ENCODE measurements at places on chromosomes 7 and 10.
A peak's percentile ranks its signal among the peaks of the same experiment; 100 is the strongest.

- no peak for DNase-seq
Measured at GRCh38 chr10:34219753-34220548, 595.1 kb downstream of the PARD3 start.

DNA sequence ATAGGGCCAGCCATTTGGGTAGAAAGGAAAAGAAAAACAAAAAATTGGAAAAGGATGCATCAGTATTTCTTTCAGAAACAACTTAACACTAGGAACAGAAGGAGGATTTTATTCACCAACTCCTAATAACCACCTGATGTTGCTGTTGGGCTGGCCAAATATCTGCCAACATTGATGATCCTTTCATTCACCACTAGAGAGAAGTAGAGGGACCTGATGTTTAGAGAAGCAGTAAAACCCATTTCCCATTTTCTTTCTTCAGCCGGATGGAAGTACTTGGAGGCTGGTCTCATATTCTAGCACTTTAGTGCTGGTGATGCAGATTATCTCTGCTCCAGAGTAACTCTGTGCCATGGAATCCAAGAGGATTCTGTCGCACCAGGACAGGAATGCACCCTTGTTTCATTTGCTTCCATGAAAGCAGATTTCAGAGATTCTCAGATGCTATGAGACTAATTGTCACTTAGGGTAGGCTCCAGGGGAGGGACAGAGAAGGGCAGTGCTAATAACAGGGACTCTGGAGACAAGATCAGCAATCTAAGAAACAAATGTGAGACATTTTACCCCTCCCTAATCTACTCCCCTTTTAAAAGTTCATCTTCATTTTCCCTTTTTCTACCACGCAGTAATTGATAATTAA lies 3.1 kb downstream of the KLLN start:
- DNase-seq = no peak

GRCh38 chr7:3397324-3397723 lies 96.3 kb downstream of the SDK1 start:
- no peak for DNase-seq

DNA sequence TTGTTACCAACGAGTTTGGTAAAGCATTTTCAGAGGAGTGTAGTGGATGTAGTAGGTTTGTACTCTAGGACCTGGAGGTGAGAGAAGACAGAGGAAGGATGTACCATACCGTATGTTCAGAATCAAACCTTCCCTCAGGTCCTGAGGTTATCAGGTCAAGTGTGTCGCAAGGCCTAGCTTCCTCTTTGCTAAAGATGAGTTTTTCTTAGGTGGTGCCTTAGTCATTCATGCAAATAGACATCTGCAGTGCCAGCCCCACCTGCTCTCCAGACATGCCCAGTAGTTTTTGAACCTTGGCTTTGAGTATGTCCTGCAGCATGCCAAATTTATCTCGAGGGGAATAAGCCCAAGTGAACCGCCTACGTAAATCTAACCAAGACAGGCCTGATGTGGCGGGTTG lies 71.3 kb downstream of the HDAC9 start:
- DNase-seq = no peak

DNA sequence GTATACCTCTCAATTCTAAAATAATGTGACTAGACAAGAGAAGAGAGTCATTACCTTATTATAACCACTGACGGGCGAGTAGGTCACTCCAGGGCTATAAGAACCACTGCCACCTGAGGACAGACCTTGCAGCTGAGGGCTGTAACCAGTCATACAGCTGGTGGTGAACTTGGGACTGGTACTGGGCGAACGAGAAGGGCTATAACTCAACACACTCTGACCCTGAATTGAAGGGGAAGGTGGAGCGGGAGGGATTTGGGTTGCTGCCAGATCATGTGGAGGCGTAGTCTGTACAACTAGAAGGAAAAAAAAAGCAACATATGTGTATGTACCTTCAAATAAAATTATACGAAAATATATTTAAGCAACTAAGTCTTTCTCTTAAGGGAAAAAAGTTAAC lies 3.4 kb downstream of the TMEM209 start:
- no peak for DNase-seq

DNA sequence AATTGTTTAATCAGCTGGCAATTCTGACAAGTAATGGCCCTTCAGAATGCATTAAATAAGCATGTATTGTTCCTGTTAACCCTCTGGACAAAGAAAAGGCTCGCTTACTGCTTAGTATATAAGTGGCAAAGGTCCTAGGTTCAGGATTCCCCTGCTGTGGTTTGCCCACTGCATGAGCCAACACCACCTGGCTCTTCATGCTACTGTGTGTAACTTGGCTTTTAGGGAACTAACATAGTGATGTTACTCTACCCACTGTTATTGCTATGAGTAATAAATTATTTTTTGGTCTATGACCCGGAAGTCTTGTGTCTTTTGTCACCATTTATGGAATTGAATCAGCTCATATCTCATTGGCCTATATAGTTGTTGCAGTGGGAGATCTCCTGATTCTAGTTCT lies 791.7 kb upstream of the PHF14 start:
- DNase-seq = no peak

- DNase-seq = no peak
Measured at GRCh38 chr7:22295402-22296264, 61.3 kb downstream of the RAPGEF5 start.

- DNase-seq = no peak
Measured at GRCh38 chr10:128642502-128642901, 516.3 kb upstream of the MKI67 start.

- peak; percentile 4 for DNase-seq
Measured at GRCh38 chr10:112842832-112843360, 107.2 kb upstream of the TCF7L2 start.

- no peak for DNase-seq
Measured at GRCh38 chr7:117759950-117760640, 113.1 kb downstream of the CTTNBP2 start.

- peak; percentile 49 for DNase-seq
Measured at GRCh38 chr10:102299873-102300272, 54.5 kb downstream of the GBF1 start.

DNA sequence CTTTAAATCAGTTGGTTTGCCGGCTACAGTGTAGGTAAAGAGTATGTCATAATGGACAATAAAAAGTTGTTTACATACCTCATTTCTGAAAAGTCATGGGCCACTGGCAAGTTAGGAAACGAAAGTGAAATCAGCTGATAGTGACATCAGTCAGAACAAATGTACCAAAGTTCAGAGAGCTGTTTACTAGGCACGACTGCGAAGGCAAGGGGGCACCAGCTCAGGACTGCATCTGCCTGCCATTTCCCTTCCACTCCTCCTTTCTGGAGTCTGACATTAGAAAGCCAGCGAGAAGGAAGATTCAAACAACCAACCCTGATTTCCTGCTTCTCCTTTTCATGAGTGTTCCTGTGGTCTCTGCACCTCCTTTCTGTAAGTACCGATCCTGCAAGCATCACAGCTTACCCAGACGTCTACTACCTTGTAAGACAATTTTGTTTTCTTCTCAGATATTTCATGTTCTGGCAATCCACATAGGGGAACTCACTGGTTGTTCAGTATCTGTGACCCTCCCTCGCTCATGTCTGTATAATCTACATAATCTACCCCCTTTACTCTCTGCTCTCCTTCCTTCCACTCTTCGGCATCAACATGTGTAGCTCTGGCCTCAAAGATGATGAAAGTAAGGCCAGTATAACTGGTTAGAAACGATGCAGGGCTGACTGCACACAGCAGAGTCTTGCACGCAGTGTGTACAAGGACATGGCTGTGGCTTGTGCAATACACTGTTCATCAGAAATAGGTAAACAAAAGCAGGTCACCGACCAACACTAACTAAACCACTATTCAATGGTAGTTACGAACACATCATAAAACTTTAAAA lies at the start of gene TMEM140:
Gene TMEM140, plus strand, starts transcription at position 174 of the 823 bp plus-strand sequence. CDS start 16,370 bp downstream, outside the sequence.
- no peak for DNase-seq

DNA sequence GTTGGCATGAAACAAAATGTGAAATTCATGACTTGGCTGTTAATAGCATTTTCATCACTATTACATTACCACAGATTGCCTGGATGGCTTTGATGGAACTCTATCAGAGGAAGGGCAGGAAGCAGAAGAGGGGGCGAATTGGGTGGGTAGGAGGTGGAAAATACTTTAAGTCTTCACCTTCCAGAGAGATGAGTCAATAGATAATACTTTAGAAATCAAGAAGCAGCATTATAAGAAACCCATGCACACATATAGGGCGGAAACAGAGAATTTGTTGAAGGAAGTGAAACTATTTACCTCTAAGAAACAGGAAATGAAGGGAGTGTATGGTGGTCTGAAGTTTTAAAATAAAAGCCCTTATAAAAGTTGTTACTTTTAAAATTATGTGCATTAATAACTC lies 152.1 kb upstream of the TARP start:
- no peak for DNase-seq

- DNase-seq = no peak
Measured at GRCh38 chr7:30933124-30933974, 21.7 kb downstream of the AQP1 start.

DNA sequence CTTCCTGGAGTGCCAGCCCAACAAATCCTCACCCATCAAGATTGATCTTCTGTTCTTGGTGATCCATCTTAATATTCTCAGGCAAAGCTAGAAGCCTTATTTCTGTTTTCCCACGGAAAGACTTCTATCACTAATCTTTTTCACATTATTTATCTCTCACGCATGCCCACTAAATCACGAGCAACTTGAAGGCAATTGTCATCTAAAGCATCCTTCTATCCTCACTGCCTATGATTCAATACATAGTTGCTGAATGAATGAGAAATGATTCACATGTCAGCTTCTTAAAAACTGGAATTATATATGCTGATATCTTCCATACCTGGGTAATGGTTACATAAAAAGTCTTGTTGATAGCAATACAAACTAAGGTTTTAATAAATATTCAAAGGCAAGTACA lies 12.6 kb upstream of the COL1A2 start:
- DNase-seq = no peak

DNA sequence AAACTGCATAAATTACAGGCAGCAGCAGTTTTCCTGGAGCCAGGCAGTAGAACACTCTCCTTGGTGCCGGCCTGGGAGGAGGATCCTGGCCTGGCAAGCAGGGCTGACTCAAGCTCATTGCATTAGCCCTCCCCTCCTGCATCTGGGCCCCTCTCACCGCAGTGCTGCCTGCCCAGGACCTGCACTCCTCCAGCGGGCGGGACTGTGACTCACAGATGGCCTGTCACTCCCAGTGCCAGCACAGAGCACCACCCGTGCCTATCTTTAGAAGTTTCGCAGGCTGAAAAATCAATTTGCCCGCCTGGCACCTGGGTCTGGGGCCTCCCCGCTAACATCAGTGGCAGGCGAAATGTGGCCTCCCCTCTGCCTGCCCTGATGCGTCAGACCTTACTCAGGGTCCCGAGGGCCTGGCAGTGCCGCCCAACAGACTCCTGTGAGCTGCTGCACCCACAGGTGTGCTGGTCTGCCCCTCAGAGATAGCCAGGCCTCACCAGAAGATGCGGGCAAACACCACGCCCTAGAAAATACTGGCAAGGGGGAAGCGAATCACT lies 123.8 kb downstream of the KCNMA1 start:
- DNase-seq = peak; percentile 89

DNA sequence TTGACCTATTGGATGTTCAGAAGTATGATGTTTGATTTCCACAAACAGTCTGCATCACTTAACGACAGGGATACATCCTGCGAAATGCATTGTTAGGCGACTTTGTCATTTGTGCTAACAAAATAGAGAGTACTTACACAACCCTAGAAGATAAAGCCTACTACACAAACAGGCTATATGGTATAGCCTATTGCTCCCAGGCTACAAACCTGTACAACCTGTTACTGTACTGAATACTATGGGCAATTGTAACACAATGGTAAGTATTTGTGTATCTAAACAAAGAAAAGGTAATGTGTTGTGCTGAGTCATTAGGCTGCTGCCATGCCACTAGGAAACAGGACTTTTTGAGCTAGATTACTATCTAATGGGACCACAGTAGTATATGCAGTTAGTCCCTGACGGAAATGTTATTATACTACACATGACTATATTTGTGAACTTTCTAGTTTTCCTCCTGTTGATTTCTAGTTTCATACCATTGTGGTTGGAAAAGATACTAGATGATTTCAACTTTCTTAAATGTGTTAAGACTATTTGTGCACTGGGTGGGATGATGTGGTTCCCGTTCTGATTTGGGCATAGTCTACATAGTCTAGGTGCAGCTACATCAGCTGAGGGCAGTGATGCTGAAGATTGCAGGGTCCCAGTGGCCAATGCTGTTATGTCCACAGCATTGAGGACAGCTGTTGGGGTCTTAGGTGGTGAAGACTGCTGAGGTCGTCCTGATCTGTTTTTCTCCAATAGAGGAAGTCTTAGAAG lies 161.7 kb downstream of the HTR7 start:
- no peak for DNase-seq

DNA sequence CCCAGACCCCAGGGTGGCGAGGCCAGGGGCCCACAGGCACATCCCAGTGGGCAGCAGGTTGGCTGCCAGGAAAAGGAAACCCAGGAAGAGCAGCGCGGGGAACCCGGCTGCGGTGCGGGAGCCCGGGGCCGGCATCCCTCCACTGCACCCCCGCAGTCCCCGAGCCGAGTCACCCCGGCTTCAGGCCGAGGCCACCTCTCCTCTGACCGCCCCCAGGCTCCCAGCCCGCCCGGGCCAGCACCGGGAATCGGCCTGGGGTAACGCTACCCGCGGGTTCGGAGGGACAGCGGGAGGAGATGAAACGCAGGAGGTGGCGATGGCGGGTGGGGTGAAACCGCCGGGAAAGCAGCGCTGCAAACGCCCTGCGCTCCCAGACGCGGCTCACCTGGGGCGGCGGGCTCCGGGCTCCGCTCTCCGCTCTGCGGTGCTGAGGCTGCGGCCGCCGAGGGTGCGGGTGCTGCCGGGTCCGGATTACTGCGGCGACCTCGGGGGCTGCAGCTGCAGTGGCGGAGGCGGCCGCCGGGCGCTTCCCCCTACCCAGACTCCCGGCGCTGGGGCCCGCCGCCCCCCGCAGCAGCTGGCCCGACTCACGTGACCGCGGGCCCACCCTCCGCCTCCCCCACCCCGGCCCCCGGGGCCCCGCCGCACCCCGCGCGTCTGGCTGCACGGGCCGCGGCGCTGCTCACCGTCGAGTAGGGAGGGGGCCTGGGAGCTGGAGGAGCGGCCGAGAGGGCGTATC lies at the start of gene SCRN1:
Gene SCRN1, minus strand, starts transcription at position 545 of the 739 bp plus-strand sequence. CDS start 20,734 bp downstream, outside the sequence.
- DNase-seq = no peak

DNA sequence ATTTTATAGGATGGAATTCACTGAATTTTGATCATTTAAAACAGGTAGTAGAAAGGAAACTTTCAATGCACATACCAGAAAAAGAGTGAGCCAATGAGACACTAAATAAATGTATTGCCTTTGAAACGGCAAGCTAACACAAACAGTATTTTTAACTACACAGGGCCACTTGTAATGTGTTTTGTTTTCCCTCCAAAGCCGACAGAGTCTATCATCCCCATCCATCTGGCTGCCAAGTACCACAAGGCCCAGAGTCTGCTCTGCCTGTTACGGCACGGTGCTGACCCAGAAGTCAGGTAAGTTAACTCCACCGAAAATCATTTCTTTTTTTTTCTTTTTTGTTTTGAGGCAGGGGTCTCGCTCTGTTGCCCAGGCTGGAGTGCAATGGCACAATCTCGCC lies 1.5 kb downstream of the ANKRD61 start:
- no peak for DNase-seq

- peak; percentile 85 for DNase-seq
Measured at GRCh38 chr7:75937958-75938786, 23.2 kb downstream of the POR start.

GRCh38 chr7:116918704-116919103 lies 34.6 kb upstream of the ST7 start:
- DNase-seq = no peak

Data from kidney epithelial cell (primary cell).